ENCODE measurements at places on chromosomes 6 and 20.

DNA sequence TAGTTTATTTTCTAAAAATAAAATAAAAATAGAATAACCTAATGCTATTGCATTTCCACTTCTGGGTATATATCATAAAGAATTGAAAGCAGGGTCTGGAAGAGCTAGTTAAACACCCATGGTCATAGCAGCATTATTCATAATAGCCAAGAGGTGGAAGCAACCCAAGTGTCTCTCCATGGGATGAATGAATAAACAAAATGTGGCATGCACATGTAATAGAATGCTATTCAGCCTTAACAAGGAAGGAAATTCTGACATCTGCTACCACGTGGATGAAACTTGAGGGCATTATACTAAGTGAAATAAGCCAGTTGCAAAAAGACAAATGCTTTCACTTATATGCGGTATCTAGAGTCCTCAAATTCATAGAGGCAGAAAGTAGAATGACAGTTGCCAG lies 130.8 kb downstream of the TIAM2 start:
- DNase-seq = no peak

DNA sequence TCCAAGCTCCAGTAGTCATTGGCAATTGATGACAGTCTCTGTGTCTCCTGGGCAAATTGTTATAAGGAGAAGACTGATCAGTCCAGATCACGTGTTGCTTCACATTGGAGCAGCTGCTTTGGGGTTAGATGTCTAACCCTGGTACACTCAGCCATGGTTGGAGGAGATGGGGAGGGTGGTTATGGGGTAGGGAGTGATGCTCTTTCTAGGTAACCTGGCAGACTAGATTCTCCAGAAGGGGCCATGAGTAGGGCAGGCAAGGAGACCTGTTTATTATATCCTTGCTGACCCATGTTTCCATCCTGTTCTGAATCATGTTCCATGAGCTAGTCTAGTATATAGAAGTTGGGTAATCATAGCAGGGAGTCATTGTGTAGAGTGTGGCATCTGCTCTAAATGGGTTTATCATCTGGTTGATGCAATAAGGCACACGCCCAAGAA lies 50.8 kb upstream of the BACH2 start:
- DNase-seq = no peak

DNA sequence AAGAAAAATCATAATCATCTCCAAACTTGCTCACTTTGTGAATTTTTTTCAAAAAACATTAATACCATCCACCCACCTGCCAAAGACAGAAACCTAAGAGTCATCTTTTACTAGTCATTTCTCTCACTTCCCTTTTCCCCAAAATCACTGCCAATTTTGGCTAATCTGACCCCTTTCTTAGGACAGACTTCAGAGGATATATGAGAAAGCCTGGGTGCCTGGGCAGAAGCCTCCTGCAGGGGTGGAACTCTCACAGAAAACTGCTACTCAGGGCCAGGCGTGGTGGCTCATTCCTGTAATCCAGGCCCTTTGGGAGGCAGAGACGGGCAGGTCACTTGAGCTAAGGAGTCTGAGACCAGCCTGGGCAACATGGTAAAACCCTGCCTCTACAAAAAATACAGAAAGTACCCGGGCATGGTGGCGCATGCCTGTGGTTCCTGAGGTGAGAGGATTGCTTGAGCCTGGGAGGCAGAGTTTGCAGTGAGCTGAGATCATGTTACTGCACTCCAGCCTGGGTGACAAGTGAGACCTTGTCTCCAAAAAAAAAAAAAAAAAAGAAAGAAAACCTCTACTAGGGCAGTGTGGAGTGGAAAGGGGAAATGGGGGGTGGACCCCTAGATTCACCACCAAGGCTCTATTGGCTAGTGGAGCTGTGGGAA lies 3.8 kb downstream of the DEK start:
- DNase-seq = no peak

DNA sequence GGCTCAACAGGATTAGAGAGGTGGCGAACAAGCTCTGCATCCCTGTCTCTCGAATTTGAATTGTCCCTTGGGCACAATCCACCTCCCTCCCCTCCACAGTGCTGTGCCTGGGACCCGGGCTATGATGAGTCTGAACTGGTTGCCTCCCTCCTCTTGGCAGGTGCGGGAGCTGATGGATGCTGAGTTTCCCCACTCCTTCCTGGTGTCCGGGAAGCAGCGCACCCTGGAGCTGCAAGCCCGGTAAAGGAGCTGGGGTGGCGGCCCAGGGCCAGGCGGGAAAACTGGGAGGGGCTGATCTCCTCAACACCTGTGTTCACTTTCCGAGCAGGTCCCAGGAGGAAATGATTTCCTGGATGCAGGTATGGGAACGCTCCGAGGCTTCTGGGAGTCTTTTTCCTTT lies 14.9 kb downstream of the FGD2 start:
- no peak for DNase-seq

- DNase-seq = no peak
These were observed 87.7 kb downstream of the RNF182 start for GRCh38 chr6:14012313-14013030.

DNA sequence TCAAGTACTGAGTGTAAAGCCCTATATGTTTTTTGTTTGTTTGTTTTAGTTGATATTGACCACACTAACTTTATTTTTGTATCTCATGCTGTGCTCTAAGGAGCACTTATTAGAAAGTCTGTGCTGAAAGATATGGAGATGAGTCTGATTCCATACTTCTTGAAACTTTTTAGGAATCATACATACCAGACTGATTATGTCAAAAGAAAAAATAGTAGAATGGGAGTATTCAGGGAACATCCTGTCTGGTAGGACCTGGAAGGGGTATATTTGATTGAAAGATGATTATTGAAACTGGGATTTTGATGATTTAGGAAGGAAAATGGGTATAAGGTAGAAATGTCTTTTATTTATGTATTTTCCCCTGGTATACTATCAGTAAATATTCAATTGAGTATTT lies 111.4 kb downstream of the QKI start:
- no peak for DNase-seq

DNA sequence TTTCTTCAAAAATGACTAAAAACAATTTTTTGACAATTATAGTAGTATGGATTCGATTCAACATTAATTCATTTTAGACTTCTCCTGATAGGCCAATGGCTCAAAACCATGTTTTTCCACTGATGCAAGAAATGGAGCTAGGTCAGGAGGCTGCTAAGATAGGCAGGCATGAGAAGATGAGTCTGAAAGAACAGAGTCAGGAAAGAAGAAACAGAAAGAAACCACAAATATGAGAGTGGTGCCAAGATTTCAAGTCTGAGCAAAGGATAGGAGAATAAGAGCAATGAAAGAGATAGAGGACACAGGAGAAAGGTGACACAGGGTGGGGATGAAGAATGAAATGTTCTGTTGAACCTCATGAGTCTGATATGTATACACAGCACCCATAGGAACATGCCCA lies 112.2 kb downstream of the TASP1 start:
- DNase-seq = no peak

- no peak for DNase-seq
These were observed 3.3 kb upstream of the TAAR5 start for GRCh38 chr6:132592855-132593254.

DNA sequence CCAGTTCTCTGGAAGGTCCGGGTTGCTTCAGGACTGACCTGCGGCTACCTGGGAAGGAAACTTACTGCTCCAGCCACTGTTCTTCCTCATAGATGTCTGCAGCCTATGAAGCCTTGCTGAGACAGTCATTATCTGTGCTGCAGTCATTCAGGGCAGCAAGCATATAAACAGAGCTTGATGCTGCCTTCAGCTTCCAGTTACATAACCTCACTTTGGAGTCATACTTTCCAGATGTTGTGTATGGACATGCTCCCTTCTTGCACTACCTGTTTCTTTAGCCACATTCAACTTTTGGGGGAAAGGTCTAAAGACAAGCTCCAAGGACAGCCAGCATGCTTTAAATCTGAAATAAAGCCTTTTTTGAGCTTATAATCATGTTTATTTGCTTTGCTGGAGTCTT lies 98.1 kb downstream of the SLC24A3 start:
- no peak for DNase-seq

DNA sequence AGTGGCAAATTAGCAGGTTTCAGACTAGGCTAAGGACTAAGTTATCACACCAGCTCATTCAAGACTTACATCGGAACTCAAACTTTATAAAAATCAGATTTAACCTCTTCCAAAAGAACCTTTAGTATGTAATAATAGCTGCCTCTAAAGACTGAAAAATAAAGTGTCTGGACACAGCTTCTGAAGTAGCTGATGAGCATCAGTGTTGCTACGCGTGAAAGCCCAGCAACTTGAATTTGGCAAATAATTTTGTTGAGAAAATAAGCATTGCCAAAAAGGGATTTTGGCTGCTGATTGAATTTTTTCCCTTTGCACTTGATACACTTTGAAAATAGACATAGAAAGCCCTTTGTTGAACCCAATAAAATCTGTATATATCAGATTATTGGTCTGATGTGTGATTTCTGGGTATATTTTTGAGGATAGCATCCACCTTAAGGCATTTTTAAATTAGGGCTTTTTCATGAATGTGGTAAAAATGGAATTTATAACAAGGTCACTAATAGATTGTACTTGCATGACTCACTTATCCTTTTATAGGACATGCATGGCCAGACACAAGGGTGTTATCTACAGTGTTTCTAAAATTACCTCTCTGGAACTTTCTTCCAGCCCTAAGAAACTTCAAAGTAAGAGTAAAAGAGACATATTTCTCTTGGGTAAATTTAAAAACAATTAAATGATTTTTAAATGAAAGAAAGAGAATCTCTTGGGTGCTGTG lies 350.4 kb downstream of the TENT5A start:
- no peak for DNase-seq

DNA sequence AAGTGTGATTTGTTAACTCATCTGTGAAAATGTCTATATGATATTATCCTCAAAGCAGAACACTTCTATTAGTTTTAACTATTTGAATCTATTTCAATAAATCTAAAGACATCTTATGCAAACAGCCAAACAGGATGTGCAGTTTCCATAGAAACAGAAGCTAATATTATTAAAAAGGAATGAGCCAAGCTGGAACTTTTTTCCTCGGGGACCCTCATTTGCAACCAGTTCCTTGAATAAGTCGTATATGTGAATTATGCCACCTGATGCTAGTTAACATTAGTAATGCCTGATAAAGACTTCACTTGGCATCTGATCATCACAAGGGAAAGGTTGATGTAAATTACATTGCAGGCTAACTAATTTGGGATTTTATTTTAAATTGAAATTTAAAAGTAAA lies 216.9 kb upstream of the SMLR1 start:
- no peak for DNase-seq

DNA sequence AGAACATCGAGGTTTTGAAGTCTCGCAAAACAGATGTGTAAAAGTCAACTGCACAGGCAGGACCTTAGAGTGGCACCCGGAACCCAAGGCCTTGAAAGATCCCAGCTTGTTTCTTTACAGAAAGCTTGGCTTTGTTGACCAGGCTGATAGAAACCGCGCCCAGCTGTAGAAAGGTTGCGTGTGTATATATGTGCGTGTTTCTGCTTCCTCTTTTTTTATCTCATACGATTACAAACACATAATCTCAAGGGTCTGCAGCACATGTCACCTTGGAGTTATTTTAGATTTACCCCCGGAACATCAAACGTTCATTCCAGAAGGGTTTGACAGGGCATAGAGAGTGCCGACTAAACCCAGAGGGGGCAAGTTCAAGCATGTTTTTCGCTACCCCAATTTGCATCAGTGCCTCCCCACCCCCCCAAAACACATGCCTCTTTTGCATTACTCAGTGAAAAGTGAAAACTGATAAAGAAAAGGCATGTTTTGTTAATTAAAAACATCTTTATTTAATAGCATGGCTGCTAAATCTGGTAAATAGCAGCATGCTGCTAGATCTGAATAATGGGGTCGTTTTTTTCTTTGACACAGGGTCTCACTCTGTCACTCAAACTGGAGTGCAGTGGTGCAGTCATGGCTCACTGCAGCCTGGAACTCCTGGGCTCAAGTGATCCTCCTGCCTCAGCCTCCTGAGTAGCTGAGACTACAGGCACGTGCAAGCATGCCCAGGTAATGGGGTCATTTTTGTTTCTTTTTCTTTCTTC lies 33.2 kb upstream of the NCOA3 start:
- DNase-seq = no peak

DNA sequence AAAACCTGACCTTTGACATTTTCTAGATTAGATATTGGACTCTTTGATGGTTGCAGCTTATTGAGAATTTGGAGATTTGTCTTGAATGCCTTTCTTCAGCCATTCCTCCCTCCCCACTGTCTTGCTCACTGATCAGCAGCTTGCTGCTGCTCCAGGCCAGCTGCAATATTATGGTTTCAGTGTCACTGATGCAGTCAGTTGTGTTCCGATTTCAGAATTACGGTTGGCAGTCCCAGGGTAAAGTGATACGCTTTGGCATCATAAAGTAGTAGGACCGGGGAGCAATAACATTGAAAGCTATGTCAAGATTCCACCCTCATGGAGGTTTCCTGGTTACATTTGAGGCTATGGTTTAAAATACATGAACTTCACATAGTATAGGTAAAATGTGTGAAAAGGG lies 152.6 kb downstream of the BCKDHB start:
- no peak for DNase-seq

GRCh38 chr6:112320561-112321318 lies 26.4 kb upstream of the RFPL4B start:
- no peak for DNase-seq

- no peak for DNase-seq
These were observed 8.9 kb upstream of the KATNA1 start for GRCh38 chr6:149657441-149657840.

- no peak for DNase-seq
These were observed 337.8 kb downstream of the FARS2 start for GRCh38 chr6:5599127-5599526.

- no peak for DNase-seq
These were observed 107.3 kb downstream of the NOL4L start for GRCh38 chr20:32477594-32478512.

DNA sequence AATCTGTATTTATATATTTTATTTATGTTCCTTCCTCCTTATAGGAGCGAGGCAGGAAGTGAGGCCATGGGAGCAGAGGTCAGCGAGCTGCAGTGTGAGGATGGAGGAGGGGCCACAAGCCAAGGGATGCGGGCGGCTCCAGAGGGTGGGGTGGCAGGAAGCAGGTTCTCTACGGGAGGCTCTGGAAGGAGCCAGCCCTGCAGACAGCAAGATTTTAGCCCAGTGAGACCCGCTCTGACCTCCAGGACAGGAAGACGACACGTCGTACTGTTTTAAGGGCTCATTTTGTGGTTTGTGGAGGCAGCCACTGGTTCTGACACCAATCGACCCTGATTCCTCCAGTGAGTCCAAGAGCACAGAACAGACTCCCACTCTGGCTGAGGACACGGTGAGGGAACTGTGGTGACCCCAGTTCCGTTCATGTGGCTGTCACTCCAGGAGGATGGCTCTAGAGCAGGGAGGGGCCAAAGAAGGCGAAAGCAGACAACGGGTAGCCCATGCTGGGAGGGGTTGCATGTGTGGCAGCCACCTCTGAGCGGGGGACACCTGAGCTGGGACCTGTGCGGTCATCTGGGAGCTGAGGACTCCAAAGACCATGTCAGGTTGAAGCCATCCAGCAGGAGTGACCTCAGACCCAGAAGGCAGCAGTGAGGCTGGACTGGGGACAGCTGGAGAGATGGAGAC lies 100.1 kb upstream of the BHLHE23 start:
- DNase-seq = no peak
